ENCODE measurements at places on chromosomes 11 and 22.

- DNase-seq = no peak
Observed at GRCh38 chr11:122198291-122198983, 82.4 kb upstream of the BLID start.

DNA sequence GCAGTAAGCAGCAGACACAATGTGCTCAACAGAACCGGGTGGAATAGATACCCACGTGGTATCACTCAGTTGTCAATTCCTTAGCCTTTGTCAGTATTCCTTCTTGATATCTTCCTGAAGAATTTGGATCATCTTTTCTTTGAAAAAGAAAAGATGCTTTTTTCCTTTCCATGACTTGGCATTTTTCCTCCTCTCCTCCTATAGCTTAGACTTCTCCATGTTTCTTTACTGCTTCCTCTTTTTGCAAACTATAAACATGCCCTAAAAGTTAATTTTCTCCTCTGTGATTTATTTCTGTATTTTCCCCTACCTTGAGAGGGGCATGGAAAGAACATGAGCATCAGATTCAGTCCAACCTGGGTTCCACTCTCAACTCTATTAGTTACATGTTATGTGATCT lies 11.7 kb downstream of the CBLIF start:
- no peak for DNase-seq

- no peak for DNase-seq
Observed at GRCh38 chr22:21926728-21927127, 25.9 kb downstream of the PPM1F start.

GRCh38 chr22:23533771-23534191 lies 46.3 kb downstream of the IGLL1 start:
- DNase-seq = no peak

GRCh38 chr11:74474316-74474715 lies 7.0 kb upstream of the KCNE3 start:
- DNase-seq = no peak

DNA sequence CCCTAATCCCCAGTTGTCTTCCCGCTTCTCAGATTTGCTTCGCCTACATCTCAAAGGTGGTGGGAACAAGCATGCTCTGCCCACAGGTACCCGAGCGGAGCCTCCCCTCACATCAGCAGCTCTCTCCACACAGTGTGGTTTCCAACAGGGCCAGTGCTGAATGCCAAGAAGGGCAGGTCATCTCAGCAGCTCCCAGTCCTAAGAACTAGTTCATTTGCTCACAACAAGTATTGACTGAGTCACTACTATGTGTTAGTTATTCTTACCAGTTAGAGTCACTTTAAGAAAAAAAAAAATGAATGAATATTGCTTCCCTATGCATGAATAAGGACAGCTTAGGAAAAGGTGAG lies 66.2 kb downstream of the THAP12 start:
- DNase-seq = no peak

DNA sequence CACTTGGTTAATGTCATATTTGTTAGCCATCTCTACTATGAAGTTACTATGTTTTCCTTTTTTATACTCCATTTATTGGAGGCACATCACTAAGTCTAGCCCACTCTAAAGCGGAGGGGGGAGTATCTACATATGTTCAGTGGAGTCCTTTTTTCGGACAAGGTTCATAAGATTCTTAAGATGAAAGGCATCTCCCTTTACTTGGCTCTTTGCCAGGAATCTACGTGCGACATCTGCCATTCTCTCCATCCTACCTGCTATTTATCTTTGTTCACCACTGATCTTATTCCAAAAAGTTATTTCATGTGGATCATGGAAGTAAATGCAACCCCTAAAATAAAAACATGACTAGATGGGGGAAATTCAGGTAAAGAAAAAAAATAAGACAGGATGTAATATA lies 77.4 kb upstream of the YWHAH start:
- DNase-seq = no peak

DNA sequence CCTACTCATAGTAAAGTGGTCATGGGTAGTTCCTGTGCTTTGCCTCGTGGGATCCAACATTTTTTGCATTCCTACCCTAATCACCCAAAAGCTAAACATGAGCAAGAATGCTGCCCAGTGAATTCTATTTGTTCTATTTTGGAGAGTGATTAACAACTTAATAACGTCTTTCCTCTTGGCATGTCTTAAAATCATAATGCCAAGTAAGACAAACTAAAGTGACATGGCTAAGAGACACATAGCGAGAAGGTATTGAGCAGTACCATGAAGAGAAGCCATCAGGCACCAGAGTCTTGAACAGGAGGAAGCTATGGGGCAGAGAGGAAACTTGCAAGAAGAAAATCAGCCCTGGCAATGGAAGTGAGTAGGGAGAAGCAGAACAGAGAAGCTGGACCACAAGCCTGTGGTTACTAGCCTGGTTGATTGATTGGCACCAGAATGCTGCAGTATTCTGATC lies 32.0 kb downstream of the EXPH5 start:
- no peak for DNase-seq

DNA sequence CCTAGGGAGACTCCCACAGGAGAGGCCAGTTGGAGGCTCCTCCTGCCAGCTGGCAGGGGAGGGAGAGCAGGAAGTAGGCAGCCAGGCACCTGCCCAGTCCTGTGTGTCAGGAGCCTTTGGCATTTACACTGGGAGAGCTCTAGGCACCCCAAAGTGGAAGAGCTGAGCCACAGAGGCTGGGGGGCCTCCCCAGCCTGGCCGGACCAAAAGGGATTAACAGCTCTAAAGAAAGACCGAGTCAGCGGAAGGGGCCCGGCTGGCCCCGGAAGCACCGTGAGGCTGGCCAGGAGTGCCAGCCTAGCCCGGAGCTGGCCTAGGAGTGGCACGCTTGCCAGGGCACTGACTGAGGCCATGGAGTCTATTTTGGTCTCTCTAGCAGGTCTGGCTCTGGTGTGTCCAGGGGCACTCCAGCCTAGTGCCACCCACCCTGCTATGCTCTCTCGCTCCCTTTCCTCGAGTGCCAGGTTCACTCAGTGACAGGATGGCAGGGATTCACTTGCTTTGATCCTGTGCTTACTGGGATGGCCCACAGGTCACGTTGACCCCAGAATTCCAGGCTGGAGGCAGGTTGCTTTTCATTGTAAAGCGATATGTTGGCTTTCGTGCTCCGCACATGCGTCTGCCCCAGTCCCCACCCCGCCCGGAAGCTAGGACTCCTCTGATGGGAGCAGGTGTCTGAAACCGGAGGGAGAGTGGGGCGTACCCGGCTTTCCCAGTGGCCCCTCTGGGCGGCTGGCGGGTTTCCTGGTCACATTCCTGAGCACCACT lies 3.3 kb upstream of the KMT5B start:
- no peak for DNase-seq

DNA sequence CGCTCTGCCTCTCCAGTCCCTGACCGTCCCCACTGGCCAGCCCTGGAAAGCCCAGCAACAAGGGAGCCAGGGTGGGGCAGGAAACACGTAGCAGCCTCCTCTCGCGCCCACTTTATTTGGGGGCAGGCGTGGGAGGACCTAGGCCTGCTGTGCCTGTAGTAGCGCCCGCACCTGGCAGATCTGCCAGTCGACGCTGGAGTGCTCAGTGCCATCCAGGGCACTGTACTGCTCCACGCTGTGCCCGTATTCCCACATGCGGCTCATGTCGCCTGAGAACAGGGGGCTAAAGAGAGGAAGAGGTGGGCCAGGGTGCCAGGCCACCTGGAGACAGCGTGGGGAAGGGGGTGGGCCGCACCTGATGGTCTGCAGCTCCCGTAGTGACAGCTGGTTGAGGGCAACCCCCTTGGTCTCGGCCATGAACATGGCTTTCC lies 17.0 kb upstream of the DRICH1 start:
- DNase-seq = no peak

- no peak for DNase-seq
Observed at GRCh38 chr11:11288972-11289616, 64.0 kb downstream of the CSNK2A3 start.

DNA sequence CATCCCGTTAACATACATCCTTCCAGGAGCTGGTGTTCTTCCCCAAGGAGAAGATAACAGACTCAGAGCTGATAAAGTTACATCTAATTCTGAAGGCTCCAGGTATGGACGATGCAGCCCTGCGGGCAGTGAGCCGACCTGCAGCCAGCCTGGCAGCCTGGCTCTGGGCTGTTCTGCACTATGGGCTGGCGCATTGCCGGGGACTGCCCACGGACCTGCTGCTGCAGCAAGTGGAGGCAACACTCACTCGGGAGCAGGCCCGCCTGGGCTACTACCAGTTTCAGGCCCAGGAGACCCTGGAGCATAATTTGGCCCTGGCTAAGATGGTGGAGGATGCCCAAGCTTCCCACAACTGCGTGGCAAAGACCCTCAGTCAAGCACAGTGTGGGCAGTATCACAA lies 39.7 kb downstream of the RRP8 start:
- no peak for DNase-seq

DNA sequence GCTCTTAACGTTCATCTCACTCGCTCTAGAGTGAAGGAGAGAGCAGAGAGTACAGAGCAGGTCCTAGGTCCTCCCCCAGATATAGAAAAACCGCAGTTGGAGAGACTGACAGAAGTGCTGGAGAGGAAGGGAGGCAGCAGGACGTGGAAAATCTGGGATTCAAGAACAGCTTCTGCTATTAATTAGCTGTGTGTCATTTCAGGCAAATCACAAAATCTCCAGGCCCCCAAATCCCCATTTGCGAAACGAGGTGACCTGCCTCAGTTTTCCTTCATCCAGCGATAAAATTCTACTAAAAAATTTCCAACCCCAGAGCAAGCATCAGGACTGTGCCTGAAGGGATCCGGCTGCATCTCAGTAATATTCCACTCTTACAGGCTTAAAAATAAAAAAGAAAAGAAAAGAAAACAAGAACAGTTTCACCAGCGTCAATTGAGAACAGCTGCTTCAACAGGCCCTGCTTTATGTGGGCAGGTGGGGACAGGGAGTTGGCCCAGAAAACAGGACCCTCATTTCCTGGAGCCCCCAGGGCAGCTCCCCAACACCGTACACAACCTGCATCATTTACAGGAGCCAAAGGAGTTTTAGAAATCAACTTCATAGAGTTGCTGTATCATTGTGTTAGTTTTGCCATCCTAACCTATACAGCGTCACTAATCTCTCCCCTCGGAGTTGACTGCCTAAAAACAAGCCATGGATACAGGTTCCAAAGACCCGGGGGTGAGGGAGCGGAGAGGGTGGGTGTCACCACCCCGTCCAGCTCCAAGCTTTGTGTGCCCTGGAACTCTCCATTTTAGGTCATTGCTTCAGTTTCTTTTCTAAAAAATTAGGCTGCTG lies 2.3 kb upstream of the MALAT1 start:
- no peak for DNase-seq

DNA sequence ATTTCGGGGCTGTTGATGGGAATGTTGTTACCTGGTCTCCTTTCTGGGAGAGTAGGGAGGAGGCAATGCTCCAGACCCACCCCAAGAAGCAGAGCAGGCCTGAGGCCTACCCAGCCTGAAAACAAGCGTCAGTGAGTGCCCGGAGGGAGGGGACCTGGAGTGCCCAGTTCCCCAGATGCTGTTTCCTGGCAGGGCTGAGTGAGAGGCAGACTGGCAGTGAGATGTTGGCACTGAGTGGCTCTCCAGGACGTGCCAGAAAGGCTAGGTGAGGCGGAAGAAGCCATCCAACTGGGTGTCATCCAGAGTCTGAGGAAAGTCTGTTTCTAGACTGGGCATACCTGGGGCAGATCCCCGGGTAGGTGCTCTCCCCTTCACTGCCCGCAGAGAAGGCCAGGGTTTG lies 1.3 kb downstream of the POU2F3 start:
- DNase-seq = no peak

DNA sequence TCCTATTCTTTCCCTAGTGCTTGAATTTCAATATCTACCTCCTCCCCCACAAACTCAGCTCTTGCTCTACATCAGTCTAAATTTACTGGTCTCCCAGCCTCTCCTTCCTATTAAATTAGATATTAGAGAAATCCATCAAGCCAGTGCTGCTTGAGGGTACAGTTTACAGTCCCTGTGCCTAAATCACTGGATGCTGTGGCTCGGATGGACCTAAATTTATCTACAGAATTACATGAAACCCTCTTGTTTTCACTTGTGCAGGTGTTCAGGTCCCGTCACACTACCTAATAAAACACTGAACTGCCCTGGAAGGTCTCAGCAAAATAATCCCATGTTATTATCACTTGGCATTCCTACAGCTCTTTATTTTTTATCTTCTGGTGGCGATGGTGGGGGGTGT lies 134.7 kb upstream of the E2F8 start:
- DNase-seq = no peak

DNA sequence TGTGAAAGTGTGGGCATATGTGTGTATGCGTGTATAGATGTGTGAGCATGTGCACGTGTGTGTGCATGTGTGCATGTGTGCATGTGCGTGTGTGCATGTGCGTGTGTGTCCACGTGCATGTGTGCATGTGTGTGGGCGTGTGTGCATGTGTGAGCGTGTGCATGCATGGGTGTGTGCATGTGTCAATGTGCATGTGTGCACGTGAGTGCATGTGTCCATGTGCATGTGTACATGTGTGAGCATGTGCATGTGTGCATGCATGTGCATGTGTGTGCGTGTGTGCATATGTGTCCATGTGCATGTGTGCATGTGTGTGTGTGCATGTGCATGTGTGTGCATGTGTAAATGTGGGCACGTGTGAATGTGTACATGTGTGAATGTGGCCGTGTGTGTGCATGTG lies 95.3 kb downstream of the ST3GAL4 start:
- no peak for DNase-seq

DNA sequence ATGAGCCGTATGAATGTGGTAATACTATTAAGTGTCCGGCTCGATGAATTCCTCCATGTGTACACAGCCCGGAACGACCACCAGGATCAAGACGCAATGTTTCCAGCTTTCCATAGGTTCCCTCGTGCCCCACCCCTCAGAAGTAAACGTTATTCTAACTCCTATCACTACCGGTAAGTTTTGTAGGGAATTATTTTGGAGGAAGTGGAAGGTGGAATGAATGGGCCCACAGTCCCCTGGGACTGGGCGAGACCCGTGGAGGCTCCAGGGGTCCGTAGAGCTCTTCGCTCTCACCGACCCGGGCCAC lies 720 bp upstream of the FAR1 start:
- DNase-seq = no peak

DNA sequence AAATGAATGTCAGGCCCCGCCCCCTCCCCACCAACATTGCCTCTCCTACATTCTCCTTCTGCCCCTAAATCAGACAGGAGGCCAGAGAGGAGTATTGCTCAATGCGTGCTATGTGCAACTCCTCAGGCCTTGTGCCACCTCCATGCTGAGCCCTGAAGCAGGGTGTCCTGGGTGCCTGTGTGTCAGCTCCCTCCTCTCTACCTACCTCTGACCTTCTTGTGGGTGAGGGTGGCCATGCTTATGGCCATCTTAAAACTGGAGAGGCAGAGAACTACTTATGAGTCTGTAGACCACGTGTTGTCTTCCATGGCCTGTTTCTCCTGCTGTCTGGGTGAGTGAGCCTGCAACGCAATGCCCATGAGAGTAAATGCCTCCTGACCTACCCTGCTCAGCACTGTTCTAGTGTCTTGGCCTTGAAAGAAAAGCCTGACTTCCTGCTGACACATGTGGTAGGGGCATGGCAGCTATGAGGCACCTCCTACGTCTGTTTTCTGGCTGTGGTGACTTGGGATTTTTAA lies 10.5 kb downstream of the MCAM start:
- DNase-seq = no peak

- no peak for DNase-seq
Observed at GRCh38 chr22:19597399-19597735, 73.2 kb upstream of the CLDN5 start.

- no peak for DNase-seq
Observed at GRCh38 chr11:83285151-83285770, 906 bp downstream of the CCDC90B start.
